Stimulated activated CD4-positive, alpha-beta T cell treated with anti-CD3 and anti-CD28 coated beads, TNF-alpha, amount 100 ng/mL, for 1 hour (primary cell): ENCODE measurements at places on chromosomes 1 and 21.

- DNase-seq, result no peak
Measured at GRCh38 chr1:151197863-151198253, 494 bp upstream of the PIP5K1A start.

GRCh38 chr1:208393826-208394225 lies 149.6 kb upstream of the PLXNA2 start:
- DNase-seq, result no peak

DNA sequence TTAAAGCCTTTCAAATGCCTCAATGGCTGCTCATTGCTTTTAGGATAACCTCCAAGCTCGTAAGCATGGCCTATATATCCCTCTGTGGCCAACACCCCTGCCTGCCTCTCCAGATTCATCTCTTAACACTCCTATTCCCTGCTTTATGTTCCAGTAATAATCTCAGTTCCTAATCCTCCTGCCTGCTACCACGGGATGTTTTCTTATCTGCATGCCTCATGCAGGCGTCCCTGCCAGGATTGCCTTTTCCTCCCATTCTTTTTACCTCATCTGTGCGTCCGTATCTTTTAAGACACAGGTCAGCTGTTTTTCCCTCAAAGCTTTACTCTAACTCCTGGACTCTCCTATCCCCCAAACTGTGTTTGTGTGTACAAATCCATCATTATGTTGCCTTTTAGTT lies 36.1 kb downstream of the ZBTB40 start:
- DNase-seq, result no peak

GRCh38 chr1:34361781-34362357 lies 185.2 kb downstream of the C1orf94 start:
- DNase-seq, result no peak

DNA sequence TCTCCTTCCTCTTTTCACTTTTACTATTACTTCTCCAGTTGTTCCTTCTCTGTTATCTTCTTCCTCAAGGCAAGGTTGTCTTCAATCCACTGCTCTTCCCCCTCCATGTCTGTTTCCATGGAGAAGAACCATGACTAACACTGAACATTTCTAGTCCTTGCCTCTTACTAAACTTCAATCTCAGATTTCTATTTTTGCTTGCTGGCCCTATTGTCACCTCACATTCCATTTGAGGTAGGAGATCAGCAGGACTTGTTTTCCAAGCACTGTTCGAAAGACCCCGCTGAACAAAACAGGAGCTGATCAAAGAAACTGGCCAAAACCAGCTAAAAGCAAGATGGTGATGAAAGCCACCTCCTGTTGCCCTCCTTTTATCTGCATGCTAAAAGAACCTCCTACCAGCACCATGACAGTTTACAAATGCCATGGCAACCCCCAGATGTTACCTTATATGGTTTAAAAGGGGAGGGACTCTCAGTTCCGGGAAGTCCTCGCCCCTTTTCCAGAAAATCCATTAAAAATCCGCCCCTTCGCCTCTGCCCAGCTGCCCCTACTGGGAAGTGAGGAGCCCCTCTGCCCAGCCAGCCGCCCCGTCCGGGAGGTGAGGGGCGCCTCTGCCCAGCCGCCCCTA lies 22.6 kb downstream of the GON4L start:
- no peak for DNase-seq

DNA sequence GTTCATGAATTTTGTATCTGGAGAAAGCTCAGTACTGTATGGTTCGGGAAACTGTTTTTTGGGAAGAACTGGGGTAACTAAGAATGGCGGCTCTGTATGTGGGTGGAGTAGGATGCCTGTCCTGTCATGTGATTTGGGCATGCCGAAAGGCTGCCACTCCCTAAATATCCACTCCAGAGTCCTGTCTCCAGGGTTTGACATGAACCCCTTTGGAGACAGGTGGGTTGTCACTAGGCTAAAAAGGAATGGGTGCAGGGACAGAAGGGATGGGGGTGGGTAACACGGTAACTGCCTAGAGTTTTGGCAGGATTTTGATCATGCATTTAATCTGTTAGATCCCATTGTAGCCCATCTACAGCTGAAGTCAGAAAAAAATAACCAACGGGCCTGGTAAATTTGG lies 150.1 kb downstream of the KCNJ6 start:
- DNase-seq, result no peak

- DNase-seq, result no peak
Measured at GRCh38 chr1:31669786-31670592, 25.3 kb upstream of the PEF1 start.

DNA sequence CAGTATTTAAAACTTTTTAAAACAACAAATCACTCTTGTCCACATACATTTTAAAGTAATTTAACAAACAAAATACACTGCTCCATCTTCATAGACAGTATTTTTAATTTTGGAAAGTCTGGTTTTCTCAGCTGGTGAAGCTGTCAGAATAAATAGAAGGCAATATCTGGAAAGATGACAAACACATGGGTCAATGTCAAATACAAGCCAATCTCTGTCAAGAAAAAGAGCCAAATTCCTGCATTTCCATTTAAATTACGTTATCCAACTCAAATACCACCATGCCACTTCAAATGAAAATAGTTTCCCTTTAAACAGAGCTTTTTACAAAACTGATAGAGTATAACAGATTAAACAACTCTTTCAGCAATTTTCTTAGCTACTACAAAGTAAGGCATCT lies 176.5 kb downstream of the RERE start:
- DNase-seq, result no peak

DNA sequence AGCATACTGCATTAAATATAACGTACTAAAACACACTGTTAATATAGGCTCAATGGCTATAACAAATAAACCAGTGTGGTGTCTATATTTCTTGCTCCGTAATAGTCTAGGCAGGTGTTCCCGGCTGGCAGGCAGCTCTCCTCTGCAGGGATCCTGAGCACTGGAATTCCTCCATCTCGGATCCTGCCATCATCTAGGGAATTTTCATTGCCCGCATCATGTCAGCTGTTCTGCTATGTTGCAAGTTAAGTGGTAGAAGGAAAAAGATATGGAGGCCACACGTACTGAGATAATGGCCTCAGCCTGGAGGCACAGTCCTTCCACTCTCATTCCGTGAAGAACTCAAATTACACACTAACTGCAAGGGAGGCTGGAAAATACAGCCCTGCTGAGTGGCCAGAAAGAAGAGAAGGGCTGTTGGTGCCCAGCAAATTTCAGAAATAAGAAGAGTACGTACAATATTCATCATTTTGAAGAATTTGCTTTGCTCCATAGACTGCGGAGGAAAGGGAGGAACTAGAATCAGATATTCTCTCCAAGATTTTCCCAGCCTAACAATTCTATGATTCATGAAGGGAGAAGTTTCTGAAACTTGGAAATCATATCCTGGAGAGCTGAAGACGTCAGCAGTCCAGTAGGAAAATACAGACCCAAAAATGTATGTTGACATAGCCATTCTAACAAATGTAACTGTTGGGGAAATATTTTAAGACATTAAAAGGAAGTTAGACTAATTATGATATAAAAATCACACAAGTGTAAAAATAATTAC lies 263.3 kb downstream of the MRPL39 start:
- DNase-seq, result no peak

DNA sequence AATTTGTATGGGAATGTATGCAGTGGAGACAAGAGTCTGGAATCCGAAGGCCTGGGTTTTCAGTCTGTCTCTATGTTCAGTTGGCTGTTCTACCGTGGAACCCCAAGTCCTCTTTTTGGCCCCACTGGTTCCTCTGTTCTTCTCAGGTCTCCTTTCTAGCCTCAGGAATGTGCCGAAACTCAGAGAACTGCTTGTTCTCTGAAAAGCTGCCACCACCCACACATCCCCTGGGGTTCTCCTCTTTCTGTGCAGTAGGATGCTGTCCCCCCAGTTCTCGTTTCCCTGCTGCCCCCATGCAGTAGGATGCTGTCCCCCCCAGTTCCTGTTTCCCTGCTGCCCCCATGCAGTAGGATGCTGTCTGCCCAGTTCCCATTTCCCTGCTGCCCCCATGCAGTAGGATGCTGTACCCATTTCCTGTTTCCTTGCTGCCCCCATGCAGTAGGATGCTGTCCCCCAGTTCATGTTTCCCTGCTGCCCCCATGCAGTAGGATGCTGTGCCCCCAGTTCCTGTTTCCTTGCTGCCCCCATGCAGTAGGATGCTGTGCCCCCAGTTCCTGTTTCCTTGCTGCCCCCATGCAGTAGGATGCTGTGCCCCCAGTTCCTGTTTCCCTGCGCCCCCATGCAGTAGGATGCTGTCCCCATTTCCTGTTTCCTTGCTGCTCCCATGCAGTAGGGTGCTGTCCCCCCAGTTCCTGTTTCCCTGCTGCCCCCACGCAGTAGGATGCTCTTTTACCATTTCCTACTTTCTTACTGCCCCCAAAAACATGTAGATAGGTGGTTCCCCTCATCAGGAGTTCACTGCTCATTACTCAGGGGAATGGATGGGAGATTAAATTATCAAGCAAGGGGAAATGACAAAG lies 35.3 kb downstream of the OPTC start:
- DNase-seq, result no peak

DNA sequence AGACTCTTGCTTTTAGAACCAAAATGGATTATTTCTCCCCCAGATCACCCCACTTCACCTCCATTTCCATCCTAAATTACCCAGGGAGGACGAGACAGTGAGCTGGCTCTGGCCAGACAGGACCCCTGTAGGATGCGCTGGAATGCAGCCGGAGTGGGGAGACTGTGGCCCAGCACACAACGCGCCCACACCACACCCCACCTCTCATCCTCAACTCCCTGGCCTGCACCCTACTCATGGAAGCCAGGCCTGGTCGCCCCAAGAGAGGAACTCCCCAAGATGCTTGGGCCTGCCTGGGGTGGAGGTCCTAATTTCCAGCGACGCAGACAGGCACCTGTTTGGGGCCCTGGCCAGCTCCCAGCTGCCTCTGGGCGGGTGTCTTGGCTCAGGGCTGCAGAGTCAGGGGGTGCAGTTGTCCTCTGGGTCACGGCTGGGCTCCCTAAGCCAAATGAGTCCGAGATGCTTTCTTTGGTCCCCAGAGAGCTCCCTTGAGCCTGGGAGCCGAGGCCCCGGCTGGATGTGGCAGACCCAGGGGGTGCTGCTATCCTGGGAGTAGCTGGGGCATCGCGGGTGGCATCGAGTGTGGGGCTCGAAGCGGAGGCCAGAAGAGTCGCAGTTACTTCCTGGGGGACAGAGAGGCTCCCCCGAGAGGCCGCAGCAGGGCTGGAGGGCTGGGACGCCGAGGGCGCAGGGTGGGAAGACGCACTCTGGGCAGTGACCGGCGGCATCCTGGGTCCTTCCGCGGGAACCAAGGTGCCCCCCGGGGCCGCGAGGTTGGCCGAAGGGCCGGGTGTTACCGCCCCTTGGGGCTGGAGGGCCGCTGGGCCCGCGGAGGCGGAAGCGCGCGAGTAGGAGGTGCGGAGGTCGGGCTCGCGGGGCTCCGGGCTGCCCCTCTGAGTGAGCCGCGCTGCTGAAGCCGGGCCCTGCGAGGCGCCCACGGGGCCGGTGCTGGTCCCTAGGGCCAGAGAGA lies 10.4 kb downstream of the CLEC20A start:
- no peak for DNase-seq

GRCh38 chr1:175322109-175322508 lies 129.5 kb upstream of the KIAA0040 start:
- DNase-seq, result no peak

DNA sequence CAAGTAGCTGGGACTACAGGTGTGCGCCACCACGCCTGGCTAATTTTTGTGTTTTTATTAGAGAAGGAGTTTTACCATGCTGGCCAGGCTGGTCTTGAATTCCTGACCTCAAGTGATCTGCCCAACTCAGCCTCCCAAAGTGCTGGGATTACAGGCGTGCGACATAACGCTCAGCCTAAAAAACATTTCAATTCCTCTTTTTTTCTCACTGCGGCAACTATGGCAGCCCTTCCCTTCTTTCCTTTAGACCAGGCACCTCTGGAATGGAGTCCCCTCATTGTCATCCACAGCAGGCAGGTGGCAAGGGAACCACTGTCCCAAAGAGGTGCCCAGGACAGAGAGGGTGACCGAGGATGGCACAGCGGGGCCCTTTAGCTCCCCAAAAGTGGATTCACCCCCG lies 14.1 kb downstream of the CEP104 start:
- no peak for DNase-seq

- no peak for DNase-seq
Measured at GRCh38 chr1:158289811-158290210, at the start of gene CD1C. Gene CD1C (plus strand): TSS chr1:158289923. CDS start chr1:158290065, 142 bp downstream.

DNA sequence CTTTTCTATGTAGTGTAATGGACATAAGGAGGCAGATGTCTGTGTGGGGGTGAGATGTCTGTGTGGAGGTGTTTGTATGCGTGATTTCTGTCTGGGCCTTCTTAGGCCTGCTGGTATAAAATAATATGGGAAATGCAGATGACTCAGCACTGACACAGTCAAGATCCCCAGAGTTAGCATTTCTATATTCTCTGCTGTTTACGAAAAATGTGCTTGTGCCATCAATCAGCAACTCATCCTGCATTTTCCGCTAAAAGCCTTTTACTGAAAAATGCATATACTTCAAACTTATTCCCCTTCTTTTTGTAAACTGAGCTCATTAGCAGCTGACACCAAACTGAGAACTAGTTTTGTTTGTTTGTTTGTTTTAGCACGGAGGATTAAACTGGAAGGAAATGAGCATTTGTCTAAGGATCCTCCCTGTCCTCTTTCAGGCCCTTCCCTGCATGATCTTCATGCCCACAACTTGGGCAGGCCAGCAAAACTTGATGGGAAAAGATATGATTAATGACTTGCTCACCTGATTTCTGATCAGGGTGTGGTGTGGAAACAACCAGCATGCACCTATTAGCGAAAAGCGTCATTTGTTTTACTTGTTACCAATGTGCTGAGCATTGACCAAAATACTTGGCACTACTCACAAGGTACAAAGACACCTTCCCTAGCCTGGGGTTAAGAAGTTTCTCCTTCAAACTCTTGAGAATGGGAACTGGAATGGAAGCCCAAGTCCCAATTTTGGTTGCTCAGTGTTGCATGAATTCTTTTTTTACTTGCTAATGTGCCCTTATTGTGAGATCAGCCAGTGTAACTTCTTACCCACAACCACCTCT lies 77.4 kb downstream of the NDUFS5 start:
- no peak for DNase-seq

- no peak for DNase-seq
Measured at GRCh38 chr21:46069166-46069565, 28.7 kb upstream of the COL6A2 start.

DNA sequence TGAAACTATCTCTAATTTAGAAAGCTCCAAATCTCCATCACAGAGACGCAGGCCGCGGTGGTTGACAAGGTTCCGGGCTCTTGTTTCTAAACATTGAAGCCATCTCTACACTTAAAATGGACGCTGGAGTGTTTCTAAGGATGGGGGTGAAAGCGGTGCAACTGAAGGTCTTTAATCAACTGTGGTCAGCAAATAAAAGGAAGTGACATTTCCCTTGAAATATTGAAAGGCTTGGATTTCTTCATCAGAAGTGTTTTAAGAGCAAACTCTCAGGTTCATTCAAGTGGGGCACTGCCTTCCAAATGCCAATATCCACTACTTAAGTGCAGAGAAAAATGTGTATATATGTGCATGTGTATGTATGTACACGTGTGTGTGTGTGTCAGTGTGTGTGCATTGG lies 117.3 kb downstream of the KAZN start:
- DNase-seq, result no peak

GRCh38 chr1:152756872-152757271 lies 953 bp upstream of the KPRP start:
- no peak for DNase-seq
